NCI-H774 (cell line): ENCODE measurements at places on chromosomes 5 and 9.

GRCh38 chr5:83914199-83914598 lies 193.5 kb upstream of the HAPLN1 start:
- DNase-seq: no peak

GRCh38 chr9:26261503-26262330 lies 583.5 kb upstream of the TUSC1 start:
- DNase-seq: no peak

DNA sequence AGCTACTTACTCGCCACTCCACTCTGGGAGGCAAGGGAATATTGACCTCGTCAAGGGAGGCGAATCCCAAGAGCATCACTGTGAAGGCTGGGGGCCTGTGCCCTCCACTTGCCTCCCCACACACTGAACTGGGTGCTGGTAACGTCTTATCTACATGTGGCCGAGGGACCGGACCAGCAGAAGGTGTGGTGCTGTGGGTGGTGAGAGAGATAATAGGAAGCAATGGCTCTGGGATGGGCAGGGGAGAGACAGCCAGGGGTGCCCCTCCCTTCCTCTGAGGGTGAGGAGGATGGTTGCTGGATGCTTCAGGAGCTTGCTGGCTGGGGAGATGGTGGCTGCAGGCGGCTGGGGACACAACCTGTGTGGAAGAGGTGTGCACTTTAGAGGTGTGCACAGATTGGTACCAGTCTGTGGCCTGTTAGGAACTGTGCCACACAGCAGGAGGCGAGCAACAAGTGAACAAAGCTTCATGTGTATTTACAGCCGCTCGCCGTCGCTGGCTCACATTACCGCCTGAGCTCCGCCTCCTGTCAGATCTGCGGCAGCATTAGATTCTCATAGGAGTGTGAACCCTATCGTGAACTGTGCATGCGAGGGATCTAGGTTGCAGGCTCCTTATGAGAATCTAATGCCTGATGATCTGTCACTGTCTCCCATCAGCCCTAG lies 100.3 kb downstream of the ENTREP1 start:
- no peak for DNase-seq

GRCh38 chr9:108093773-108094675 lies 604.5 kb upstream of the KLF4 start:
- no peak for DNase-seq

DNA sequence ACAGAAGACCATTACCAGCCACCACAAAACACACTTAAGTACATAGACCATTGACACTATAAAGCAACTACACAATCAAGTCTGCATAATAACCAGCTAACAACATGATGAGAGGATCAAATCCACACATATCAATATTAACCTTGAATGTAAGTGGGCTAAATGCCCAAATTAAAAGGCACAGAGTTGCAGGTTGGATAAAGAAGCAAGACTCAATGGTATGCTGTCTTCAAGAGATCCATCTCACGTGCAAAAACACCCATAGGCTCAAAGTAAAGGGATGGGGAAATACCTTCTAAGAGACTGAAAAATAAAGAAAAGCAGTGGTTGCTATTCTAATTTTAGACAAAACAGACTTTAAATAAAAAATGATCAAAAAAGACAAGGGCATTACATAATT lies 113.6 kb upstream of the CD180 start:
- DNase-seq: no peak

- no peak for DNase-seq
Observed at GRCh38 chr5:130425424-130425823, 521.2 kb downstream of the CHSY3 start.

DNA sequence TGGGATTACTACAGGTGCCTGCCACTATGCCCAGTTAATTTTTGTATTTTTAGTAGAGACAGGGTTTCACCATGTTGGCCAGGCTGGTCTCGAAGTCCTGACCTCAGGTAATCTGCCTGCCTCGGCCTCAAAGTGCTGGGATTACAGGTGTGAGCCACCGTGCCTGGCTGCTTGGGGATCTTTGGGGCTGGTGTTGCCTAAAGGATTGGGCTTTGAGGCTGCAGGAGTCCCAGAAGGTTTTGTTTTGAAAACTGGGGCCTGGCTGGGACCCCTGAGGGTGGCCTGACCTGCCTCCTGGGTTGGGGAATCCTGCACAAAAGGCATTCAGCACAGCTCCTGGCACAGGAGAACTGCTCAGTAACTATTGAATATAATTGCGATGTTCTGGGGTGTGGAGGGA lies 25.1 kb upstream of the SHB start:
- no peak for DNase-seq

DNA sequence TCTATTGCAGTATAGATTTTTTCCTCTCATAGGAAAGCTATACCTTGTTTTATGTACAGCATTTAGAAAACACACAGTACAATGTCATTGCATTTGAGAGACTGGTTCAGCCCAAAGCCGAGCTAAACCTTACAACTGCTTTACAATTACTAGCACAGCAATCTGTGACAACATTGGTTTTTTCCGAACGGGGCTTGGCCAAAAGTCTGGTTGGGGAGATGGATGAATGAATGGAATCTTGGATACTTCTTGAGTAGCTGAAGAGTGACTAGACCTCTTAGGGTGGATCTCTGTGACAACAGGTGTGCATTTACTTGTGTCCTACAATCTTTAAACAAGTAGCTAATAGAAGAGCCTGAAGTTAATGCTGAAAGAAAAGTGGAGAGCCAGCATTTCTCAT lies 1.2 kb downstream of the SGCD start:
- DNase-seq: no peak

- DNase-seq: no peak
Observed at GRCh38 chr5:136729901-136730355, 364.6 kb upstream of the TRPC7 start.

DNA sequence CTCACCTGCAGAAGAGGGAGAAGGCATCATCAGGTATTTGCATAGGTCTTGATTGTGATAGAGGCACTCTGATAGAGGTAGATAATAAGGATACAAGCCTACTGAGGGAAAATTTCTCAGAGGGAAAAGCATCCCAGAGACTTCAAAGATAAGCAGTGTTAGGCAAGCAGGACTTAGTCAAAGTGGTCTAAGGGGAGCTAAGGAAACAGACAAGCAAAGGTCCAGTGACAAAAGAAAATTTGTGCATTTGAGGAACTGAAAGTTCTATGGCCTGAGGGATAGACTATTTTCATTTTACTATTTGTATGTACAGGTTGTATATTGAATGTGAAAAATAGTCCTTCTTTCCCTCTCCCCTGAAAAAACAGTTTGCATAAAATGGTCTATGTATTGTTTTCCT lies 27.4 kb downstream of the OXCT1 start:
- no peak for DNase-seq

GRCh38 chr9:116319480-116319879 lies 165.9 kb downstream of the PAPPA start:
- DNase-seq: no peak

GRCh38 chr5:72956324-72957140 lies 691 bp downstream of the FCHO2 start:
- peak; percentile 31 for DNase-seq

- no peak for DNase-seq
Observed at GRCh38 chr5:174608631-174609097, 115.7 kb upstream of the MSX2 start.

DNA sequence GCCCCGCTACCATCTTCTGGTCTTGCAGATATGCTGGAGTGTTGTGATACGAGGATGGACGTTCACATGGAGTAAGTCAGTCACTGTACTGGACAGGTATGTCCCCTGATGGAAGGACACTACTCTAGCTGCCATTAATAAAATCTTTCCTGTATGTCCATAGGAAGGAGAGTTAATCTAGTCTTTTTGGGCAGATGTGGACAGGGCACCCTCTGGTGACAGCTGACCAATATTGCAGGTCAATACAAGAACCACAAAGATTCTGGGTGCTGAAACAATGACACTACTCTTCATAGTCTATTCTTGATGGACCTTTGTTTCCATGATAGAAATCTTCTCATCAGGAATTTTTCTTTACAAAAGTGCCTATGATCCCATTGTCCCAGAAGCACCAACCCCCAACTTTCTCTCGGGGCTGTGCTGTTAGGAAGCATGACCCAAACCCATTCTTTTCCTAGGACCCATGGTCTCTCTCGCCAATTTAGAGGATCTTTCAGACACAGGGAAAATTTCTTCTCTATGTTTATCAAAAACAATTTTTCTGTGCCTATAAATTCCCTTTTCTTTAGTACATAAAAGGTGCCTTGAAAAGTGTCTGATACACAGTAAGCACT lies 376.9 kb downstream of the DTWD2 start:
- DNase-seq: no peak

DNA sequence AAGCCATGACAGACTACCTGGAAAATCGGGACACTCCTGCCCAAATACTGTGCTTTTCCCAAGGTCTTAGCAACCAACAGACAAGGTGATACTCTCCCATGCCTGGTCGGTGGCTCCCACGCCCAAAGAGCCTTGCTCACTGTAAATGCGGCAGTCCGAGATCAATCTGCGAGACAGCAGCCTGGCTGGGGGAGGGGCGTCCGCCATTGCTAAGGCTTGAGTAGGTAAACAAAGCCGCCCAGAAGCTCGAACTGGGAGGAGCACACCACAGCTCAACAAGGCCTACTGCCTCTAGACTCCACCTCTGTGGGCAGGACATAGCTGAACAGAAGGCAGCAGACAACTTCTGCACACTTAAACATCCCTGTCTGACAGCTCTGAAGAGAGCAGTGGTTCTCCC lies 272.1 kb upstream of the CCNG1 start:
- DNase-seq: no peak

DNA sequence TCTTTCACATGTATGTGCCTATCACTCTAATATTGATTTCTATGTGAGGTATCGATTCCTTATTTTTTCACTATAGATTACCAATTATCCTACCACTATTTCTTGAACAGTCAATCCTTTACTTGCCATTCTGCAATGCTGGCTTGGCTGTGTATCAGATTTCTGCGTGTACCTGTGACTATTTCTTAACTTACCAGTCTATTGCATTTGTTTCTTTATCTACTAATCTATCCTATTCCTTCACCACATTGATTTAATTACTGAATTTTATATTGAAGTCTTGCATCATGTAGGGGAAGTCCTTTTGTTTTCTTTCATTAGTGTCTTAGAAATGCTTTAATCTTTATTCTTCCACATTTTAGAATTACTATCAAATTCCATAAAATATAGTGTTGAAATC lies 684.8 kb downstream of the LRRC70 start:
- DNase-seq: no peak

GRCh38 chr9:93124793-93125192 lies 9.3 kb downstream of the NINJ1 start:
- no peak for DNase-seq

DNA sequence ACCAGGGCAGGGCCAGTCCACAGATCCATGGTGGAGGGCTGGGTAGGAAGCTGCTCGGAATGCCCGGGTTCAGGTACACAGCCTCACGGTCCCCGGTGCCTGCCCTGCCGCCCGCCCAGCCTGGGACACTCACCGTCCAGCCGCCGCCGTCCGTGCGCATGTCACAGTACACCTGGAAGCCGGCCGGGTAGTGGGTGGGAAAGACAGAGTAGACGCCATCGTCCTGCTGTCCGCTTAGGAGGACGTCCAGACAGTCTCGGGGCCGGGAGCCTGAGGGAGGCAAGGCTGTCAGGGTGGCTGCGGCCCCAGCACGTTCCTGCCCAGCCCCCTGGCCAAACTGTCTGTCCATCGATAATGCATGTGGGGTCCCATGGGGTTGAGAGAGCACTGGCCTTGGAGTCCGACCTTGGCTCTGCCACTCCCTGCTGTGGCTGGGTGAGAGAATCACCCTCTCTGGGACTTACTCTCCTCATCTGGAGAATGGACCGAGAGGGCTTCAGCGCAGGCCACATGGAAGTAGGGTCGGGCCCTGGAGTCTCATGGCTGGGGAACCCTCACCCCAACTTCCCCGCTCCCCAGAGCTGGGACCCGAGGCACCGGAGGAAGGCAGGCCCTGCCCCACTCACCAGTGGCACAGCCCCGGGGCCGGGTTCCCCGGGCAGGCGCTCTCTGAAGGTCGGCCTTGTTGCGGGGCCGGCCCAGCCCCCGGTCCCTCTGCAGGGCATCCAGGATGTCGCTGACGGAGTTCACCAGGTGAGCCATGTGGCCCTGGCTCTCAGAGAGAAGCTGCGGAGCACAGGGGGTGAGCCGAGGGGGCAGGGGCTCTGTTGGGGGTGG lies 15.2 kb downstream of the FIBCD1 start:
- DNase-seq: no peak

- DNase-seq: no peak
Observed at GRCh38 chr5:113047733-113048652, 71.4 kb downstream of the DCP2 start.

DNA sequence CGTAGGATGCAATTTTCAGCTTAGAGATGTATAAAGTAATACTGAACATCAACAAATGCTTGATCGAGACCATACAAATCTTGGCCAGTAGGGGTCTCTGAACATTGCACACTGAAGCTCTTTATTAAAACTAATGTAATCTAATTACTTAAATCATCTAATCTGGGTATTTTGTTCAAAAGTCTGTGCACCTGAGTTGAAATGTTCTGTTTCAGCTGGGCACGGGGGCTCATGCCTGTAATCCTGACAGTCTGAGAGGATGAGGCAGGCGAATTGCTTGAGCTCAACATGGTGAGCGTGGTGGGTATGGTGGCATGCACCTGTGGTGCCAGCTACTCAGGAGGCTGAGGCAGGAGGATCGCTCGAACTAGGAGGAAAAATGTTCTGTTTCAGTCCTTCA lies 41.0 kb downstream of the ESM1 start:
- DNase-seq: no peak

- DNase-seq: peak; percentile 11
Observed at GRCh38 chr5:132777209-132778069, at the start of gene SEPTIN8. Gene SEPTIN8 (minus strand): TSS chr5:132777239. CDS start chr5:132777137, 102 bp downstream.

DNA sequence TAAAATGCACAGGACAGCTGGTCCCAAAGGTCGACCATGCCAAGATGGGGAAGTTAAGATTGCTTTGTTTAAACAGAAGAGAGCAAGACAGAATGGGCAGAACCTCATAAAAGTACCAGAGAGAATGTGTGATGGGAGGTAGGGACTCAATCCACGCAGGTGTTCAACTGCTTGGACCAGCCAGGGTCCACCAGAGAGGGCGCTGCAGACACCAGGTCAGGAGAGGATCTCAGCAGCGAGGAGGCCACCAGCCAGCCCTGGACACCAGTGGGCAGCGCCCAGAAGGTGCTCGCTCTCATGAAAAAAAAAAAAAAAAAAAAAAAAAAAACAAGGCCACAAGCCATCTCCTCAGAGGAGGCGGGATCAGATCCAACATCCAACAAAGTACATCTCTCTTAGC lies 81.8 kb downstream of the SHC3 start:
- DNase-seq: no peak

GRCh38 chr5:116626272-116626723 lies 51.7 kb upstream of the SEMA6A start:
- DNase-seq: peak; percentile 29
